ENCODE measurements at places on chromosomes 13 and 19. TPM values are rescaled to one million over a fixed set of nuclear protein-coding genes. Genes with fewer than 3 reads are reported as not detected.
A peak's percentile ranks its signal among the peaks of the same experiment; 100 is the strongest.

ZNF649 gene
- total RNA-seq: 13.5 TPM

PEPD gene
- total RNA-seq: 47.9 TPM

DNA sequence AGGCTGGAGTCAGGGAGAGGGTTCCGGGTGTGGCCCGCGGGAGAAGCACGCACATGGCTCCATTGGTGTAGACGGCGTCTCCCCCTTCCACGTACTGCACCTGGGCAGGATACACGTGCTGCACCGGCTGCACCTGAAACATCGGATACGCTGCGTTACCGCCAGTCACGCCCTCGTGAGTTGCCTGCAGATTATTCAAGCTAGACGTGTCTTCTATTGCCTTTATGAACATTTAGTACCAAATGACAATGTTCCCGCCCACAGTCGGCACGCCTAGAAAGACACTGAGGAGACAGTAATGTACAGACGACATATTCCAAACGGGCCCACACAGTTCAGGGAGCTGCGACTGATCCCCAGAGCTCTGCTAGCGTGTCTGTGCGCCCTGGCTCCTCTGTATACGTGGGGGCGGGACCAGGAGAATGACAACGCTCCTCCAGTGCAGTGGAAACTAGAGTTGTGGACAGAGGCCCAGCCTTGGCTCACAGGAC lies 64.1 kb upstream of the RANBP3 start:
- DNase-seq: no peak
- H3K4me3 ChIP-seq: no peak overlapping the region
- no peaks in the 10 kb centered on the region for H3K27me3 ChIP-seq
- no peaks in the 10 kb centered on the region for H3K4me1 ChIP-seq

GRCh38 chr19:42281146-42281826 lies 12.2 kb downstream of the CIC start:
- peak overlapping the region; percentile 47 for H3K27ac ChIP-seq
- H3K27me3 ChIP-seq: no peaks in the 10 kb centered on the region
- DNase-seq: no peak
- H3K4me3 ChIP-seq: no peak overlapping the region

- H3K27me3 ChIP-seq: peaks cover 15% of the 10 kb centered on the region
- H3K4me1 ChIP-seq: peaks cover 12% of the 10 kb centered on the region
- peak within 1 kb of the TSS; percentile 63 for H3K4me3 ChIP-seq
- peak; percentile 31 for DNase-seq
- no peaks in the 10 kb centered on the region for H3K36me3 ChIP-seq
Observed at GRCh38 chr19:43639519-43640423, at the start of gene CADM4. TSS of gene CADM4 (minus strand) at chr19:43639850. CDS start at chr19:43639790, 60 bp downstream.

DNA sequence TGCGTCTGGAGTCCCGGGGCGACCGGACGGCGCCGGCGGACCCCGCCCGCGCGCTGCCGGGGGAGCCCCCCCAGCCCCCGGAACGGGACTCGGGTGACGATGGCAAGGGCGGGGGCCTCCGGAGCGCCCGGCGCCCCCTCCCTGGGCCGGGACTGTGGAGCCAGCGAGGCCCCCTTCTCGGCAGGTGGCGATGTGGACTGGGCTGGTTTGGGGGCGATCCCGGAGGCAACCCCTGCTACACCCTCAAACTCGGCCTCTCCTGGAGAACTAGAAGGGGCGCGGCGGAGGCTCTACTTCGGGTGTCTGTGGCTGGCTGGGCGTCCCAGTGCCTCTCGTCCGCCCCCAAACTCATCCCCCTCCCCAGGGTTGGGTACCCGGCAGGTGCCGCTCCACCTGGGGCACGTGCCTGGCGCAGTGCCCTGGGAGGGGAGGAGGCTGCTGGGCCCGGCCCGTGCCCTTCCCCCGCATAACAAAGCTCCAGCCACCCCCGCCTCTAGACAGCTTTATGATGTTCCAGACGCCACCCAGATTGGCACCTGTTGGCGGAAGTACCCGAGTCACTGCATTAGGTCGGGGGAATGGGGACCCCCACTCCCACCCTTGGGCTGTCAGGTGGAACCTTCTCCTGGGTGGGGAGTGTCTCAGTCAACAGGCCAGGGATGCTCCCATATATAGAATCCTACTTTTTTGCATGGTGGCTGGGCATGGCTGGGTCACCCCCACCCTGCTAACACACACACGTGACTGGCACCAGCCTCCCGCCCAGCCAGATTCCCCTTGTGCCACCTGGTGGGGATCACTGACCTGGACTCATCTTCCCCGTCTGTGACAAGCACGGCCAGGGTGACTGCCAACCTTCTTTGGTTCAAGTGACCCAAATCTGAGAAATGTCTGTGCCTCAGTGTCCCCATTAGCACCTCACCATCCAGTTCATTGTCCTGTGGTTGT lies 722 bp downstream of the PKN1 start:
- DNase-seq: peak; percentile 72
- peak overlapping the region; percentile 47 for H3K4me3 ChIP-seq
- H3K27me3 ChIP-seq: no peaks in the 10 kb centered on the region
- no peaks in the 10 kb centered on the region for H3K36me3 ChIP-seq

Measured in CD8-positive, alpha-beta memory T cell (primary cell).